ENCODE measurements at places on chromosomes 1 and 21.

DNA sequence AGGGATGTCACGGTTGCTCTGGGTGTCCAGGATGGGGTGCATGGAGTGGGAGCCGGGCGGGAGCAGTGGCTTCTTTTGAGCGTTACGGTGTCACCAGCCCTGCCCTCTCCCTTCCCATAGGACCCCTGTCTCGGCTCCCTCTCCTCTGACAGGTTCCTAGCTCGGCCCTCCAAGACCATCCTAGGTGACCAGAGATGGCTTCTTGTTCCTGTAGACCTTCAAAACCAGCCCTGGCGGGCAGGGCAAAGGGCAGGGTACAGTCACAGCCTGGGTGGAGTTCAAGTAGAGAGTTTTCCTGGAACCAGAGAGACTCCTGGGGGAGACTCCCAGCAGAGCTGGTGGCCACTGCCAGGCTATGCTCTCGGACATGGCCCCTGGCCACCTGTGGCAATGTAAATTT is 345.6 kb upstream of the AJAP1 start:
- no peak for DNase-seq

DNA sequence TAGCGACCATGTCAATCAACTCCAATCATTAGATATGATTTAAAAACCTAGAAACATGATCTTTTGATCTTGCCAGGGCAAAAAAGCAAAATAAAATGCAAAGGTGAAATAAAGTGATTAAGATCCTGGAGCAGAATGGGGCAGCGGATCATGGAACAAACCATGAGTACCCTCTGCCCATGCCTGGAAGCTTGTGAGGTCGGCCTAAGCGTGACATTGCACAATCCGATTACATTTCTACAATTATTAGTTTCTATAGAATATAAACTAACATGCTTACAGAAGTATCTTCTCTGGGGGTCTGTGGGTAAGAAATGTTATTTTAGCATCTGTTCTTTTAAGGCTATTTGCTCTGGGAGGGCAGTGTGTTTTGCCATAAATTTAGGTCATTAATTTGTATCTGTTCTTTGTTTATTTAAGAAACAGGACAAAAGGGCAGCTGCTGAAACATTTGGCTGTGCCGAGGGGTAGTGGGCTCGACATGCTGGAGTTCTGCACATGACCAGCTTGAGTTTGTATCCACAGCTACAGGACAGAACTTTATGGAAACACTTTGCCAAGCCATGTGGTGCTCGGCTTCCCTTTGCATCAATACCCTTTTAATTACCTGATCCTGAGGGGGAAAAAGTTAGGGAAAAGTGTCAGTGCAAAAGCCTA is 55.9 kb downstream of the ZBTB18 start:
- DNase-seq: no peak

GRCh38 chr1:170634293-170634692 is 29.6 kb upstream of the PRRX1 start:
- DNase-seq: no peak

GRCh38 chr1:178877896-178878295 is 7.0 kb upstream of the ANGPTL1 start:
- no peak for DNase-seq

DNA sequence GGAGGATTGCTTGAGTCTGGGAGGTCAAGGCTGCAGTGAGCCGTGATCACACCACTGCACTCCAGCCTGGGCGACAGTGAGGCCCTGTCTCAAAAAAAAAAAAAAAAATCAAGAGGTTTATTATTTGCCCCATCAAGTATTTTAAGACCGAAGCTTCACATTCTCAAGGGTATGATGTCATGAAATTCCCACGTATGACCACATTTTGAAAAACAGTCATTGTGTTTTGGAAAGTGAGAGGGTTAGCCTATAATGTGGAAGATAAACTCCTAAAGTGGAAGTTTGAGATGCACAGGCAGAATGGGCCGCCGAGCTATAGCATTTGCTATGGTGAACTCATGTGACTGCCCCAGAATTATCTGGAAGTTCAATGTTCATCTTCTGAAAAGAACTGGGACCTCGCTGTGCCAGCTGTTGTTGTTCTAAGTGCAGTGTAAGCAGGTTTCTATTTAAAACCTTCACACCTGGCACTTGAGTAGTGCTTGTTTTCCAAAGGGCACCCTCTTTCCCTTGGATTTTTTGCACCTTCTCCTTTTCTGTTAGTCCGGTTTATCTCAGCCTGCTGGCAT is 96.9 kb upstream of the SLC25A33 start:
- no peak for DNase-seq

- DNase-seq: no peak
Measured at GRCh38 chr1:154733621-154734020, 125.6 kb upstream of the ADAR start.

DNA sequence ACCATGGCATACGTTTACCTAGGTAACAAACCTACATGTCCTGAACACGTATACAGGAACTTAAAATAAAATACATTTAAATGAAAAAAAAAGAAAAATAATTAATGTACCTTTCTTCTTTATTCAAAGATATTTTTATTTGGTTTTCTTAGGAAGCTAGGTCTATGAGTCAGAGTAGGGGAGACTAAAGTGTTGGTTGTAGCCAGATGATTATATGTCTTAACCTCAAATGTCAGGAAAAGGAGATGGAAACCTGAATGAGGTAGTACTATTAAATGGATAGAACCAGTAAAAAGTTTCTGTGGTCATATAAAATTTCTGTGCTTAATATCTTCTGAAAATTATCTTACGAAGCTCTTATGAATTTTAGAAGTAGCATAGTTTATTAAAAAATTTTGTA is 275.8 kb downstream of the KCTD3 start:
- no peak for DNase-seq
